Epithelial cell of proximal tubule (primary cell): ENCODE measurements at places on chromosomes 2 and 18. TPM values are rescaled to one million over a fixed set of nuclear protein-coding genes. Genes with fewer than 3 reads are reported as not detected.

ABCG8 gene
- not detected in 2 replicates for total RNA-seq

ARHGAP15 gene
- not detected in 2 replicates for total RNA-seq

FARSB gene
- total RNA-seq = 18.3 and 34.8 TPM in 2 replicates

CNTNAP5 gene
- not detected in 2 replicates for total RNA-seq

RGPD5 gene
- total RNA-seq = 7.6 and 7.7 TPM in 2 replicates

C2orf92 gene
- total RNA-seq = 1.2 and 1.3 TPM in 2 replicates

LCT gene
- total RNA-seq = not detected in 2 replicates

C2orf76 gene
- 5.4 and 9.3 TPM in 2 replicates for total RNA-seq

EVA1A gene
- total RNA-seq = 53.7 and 67.0 TPM in 2 replicates

CDH19 gene
- total RNA-seq = not detected in 2 replicates

TM4SF20 gene
- not detected in 2 replicates for total RNA-seq

GALR1 gene
- total RNA-seq = not detected in 2 replicates

RNF144A gene
- 14.1 and 17.4 TPM in 2 replicates for total RNA-seq

OTX1 gene
- total RNA-seq = not detected in 2 replicates
